MCF 10A (cell line): ENCODE measurements at places on chromosomes 5 and 9.

DNA sequence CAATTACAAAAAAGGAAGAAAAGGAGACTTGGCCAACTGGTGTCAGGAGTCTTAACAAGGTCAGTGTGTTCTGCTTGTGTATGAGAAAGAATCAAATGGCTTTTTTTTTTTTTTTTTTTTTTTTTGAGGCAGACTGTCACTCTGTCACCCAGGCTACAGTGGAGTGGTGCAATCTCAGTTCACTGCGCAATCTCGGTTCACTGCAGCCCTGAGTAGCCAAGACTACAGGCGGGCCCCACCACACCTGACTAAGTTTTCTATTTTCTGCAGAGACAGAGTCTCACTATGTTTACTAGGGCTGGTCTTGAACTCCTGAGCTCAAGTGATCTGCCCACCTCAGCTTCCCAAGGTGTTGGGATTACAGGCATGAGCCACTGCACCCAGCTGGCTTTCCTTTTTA lies 3.1 kb upstream of the IL7R start:
- DNase-seq: peak; percentile 22

DNA sequence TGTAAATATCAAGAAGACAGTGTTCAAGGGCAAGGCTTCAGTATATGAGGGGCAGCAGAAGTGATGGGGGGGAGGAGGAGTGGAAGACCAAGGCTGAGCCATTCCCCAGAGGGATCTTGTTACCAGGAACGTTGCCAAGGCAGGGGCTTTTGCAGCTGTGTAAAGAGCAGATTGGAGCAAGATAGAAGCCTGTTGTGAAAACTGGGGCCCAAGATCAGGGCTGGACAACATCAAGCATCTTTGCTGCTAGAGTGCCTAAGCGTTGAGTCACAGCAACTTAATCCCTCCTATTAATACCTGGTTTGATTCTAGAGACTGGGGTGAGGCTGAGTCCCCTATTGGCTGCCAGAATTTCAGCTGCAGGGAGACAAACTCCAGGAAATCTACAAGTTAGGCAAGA lies 18.4 kb upstream of the ERCC6L2 start:
- peak; percentile 90 for DNase-seq

- no peak for DNase-seq
These were observed 1.3 kb downstream of the DNAI1 start for GRCh38 chr9:34459941-34460340.

DNA sequence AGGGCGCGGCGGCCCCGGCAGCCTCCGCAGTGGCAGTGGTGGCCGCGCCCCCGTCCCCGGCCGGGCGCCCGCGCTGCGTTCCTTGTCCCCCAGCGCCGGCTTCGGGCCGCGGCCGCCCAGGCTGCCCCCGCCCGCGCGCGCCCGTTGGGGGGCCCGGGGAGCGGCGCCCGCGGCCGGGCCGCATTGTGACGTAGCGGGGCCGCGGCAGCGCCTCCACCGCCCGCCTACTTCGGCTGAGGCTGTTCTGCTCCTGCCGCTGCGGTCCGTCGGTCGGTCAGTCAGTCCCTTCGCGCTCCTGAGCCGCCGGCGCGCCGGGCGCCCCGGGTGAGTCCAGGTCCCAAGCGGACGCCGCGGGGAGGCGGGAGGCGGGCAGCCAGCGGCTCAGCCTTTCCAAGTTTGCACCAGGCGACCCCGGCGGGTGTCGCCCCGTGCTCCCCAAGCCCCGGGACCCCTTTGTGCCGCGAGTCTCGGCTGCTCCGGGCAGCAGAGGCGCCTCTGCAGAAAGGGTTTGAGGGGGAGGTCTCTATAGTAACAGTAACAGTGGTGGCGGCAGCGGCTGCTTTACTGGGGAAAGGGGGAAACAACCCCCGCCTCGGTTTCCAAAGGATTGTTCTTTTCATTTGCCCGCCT lies at the start of gene SNCAIP:
Gene SNCAIP (plus strand): TSS at position 277 of the 630 bp plus-strand sequence. CDS start 78,898 bp downstream, outside the sequence.
- DNase-seq: peak; percentile 56

- DNase-seq: peak; percentile 58
These were observed 34.5 kb upstream of the MED27 start for GRCh38 chr9:132114102-132114707.

DNA sequence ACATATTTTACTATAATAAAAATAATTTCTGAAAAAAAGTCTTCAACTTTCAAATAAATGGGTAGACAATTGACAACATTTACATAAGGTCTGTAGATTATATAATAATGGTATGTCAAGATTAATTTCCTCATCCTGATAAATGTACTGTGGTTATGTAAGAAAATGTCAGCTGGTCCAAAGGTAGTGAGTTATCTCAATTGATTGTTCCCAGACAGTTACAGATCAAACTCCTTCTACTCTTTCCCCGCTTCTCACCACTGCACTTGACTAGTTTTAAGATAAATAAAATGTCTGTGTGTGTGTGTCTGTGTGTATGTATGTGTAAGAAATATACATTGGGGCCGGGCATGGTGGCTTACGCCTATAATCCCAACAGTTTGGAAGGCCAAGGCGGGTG lies 16.4 kb upstream of the MARCHF6 start:
- DNase-seq: no peak
